Fibroblast of villous mesenchyme (primary cell): ENCODE measurements at places on chromosomes 3 and 15.
A peak's percentile ranks its signal among the peaks of the same experiment; 100 is the strongest.

- no peak for DNase-seq
Observed at GRCh38 chr3:148998715-148999423, 7.5 kb downstream of the GYG1 start.

- peak; percentile 68 for DNase-seq
Observed at GRCh38 chr15:47523681-47524475, 193.4 kb upstream of the SEMA6D start.

GRCh38 chr3:53083521-53083920 is 37.6 kb upstream of the SFMBT1 start:
- peak; percentile 15 for DNase-seq

GRCh38 chr3:23221136-23221535 is 18.0 kb downstream of the UBE2E2 start:
- no peak for DNase-seq

- no peak for DNase-seq
Observed at GRCh38 chr3:153855772-153856171, 265.4 kb upstream of the ARHGEF26 start.

DNA sequence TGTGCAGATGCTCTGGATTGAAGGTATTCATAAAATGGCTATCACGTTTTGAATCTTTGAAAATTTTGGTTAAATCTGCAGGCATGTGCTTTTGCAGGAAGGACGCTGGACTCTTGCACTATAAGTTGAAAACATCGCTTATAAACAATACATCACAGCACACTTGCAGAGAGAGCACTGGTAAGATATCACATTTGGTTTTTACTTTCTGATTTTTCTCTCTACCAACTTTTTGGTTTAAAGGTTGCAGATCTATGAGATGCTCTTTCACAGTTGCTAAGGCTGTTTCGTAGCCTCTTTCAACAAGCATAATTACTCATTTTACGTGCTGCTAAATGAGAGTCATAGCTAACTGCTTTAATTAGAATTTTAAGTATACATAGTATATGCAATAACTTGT is 724.4 kb upstream of the ARRDC4 start:
- no peak for DNase-seq

GRCh38 chr3:184816614-184817013 is 4.6 kb downstream of the VPS8 start:
- DNase-seq, result no peak
